ENCODE measurements at places on chromosomes 13 and 19.

- no peak for DNase-seq
Measured at GRCh38 chr19:53660584-53660983, 28.8 kb downstream of the DPRX start.

DNA sequence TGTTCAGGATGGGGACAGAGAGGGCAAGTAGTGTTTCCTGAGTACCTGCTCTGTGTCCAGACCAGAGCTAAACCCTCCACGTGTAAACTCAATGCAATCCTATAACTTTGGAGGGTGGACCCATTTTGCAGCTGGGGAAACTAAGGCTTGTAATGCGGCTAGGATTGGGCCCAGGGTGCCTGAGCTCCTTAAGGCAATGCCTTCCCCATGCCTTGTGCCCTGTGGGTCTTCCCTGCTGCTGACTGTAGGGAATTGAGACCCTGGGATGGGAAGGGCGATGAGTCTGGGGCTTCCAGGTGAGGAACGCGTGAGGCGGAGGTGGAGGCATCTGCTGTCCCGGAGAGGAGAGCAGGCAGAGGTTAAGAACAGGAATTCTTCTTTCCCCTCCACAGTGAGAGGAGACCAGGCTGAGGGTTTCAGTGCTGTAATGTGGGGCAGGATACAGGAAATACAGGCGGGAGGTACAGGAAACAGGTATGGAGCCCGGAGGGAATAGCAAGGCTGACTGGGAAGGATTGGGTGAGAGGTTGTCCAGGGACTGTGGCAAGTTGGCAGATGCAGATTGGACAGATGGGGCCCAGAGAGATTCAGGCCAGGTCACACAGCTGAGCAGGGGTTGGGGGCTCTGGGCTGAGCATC is 19.2 kb downstream of the SLC27A1 start:
- no peak for DNase-seq

- no peak for DNase-seq
Measured at GRCh38 chr13:113464476-113464875, 11.2 kb upstream of the ADPRHL1 start.

DNA sequence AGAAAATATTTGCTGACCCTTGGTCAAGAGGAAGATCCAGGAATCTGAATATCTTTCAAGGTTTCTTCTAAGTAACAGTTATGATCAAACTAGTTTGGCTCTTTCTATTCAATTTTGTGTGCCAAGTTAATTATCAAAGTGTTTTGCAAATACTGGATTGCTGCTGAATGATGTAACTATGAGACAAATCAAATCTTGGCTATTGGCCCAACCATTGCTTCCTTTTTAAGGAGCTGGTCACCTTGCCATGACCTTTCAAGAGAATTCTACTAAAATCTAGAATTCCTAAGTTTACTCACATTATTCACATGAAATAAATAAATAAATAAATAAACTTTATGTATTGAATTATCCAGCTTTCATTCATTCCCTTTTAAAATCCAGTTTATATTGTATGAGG is 371.8 kb downstream of the SLITRK6 start:
- no peak for DNase-seq

DNA sequence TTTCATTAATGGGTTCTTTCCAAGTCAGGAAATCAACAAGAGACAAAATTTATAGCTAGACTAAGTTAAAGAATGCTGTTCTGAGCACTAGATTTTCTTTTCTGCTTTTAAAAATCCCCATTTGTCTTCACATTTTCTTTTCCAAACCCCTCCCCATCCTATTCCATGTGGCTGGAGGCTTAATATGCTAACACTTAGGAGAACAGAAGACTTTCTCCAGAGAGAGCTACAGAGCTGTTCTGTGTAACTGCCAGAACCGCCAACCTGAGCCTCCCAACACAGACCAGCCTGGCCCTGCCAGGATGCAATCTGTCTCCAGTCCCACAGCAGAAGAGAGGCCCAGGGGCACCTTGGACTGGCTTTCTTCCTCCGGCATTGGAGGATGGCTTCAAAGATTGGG is 264.1 kb downstream of the NDFIP2 start:
- DNase-seq = no peak

GRCh38 chr19:49335071-49335783 is at the start of gene CD37:
CD37 (plus strand) TSS chr19:49335406; CDS start chr19:49335541, 135 bp downstream.
- peak; percentile 34 for DNase-seq

DNA sequence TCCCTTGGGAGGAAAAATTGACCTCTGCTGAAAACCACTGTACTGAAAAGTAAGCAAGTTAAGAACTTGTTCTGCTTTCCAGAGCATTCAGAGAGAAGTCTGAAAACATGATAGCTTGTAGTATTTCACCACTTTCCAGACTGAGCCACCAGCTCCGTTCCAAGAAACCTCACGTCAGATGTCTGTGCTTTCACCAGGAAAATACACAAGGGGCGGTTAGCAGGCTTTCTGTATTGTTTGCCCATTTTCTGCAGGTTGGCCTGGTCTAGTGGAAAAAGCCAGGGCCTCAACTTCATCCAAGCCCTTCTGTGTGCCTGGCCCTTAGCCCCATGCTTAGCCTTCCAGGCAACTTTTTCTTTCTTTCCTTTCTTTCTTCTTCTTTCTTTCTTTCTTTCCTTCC is 36.4 kb downstream of the RXFP2 start:
- no peak for DNase-seq

DNA sequence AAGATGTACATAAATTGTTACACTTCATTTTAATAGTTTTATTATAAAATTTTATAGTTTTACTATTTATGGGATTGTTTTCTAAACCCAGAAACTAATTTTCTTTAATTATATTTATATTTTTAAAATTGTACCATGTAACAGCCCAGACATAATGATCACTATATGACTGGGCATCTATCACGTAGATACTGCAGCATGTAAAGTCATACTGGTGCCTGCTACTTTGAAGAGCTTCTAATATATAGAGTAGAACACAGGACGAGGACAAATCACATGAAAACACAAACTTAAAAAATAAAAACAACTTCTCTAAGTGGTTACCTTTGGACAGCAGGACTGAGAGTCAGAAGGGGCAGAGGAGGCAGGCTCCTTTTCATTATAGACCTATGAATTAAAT is 5.3 kb downstream of the ELF1 start:
- DNase-seq = no peak

DNA sequence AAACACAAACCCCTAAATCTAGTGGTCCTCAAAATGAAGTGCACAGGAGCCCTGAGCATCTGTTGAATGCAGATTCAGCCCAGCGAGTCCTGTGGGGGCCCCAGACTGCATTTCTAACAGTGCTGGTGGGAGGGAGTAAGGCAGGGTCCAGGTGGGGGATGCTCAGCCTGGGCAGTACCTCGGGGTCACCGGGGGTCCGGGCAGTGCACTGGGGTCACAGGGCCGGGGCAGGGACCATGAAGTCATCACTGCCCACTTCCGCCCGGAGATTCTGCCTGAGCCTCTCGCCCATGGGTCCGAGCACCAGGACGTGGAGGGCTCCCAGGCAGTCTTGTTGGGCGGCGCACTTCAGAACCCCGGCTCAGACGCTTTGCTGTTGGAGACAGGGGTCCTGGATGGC is 838 bp upstream of the ATP4B start:
- DNase-seq = no peak

- DNase-seq = no peak
Measured at GRCh38 chr13:23427881-23428528, 5.5 kb downstream of the SACS start.

DNA sequence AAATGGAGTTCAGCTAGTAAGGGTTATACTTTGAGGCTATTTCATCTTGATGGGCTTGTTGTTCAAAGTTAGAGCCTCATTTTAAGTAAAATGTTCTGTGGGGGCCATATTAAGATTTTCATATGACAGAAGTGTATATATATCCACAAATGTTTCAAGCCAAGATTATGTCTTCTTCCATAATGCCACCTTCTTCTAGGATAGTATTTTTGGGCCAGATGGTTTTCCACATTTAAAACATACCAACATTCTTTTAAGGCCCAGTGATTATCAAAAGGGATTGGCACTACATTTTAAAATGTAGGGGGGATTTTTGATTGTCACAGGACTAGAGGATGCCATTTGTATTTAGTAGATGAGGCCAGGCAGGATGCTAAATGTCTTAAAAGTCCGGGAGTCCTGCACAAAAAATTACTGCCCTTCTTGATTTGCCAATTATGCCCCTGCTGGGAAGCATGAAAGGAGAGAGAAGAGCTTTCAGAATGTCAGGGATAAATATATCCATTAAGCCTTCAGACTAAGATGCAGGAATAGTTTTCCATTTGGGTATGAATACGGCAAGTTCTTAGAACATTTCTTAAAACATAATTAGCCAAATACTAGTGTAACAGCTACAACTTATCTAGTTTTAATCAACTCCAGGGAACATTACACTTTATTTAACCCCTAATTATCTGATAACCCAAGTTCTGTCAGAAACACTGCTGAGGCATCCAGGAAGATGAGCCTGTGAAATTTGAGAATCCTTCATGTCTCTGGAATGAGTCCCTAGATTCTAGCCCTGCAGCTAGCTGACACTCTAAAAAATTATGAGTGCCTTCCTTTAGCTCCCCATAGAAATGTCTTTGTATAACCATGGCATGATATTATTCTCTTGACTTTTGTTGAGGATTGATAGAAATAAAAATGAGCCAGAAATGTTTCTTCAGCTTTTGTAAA is 34.0 kb downstream of the ITM2B start:
- DNase-seq = no peak

DNA sequence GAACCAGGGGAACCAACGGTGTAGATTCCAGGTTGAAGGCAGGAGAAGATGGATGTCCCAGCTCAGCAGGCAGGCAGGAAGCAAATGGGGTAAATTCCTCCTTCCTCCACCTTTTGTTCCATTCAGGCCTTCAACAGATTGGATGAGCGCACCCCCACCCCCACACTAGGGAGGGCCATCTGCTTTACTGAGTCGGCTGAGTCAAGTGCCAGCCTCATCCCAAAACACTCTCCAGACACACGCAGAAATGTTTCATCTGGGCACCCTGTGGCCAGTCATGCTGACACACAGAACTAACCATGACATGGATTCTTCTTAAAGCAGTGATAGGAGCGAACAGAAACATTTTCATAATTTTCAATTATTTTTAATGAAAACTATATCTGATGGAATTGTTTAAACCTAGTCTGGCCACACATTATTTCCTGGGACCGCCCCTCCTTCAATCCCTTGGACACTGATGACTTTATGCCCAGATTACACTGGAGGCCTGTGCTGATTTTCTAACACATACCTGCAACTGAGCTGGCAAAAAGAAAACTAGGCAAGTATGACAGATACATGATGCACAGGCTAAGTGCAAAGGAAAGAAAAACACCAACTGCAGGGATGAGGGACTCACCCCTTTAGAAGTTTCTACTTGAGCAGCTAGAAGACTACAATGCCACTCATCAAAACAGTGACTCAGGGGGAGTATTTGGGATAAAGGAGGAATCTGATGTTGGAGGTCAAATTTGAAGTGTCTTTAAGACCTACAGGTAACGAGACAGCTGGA is 154.2 kb downstream of the TNFRSF19 start:
- DNase-seq = no peak

DNA sequence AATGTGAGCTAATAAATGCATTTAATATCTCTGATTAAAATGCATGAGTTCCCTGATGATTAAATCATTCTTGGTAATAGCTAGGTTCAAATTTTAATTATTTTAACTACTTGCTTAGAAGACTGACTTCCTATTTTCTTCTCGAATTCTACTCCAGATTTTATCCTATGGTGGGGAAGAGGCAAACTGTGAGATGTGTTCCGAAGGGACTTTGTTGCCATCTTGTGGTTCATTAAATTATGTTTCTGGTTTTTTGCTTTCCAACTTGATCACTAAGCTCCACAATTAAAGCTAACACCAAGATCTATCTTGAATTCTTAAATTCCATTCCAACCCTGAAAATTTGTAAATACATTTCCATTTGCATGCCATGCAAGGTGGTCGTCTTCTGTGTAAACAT is 538.4 kb upstream of the PCDH20 start:
- no peak for DNase-seq

GRCh38 chr19:36398571-36398970 is 19.6 kb upstream of the ZFP14 start:
- no peak for DNase-seq

DNA sequence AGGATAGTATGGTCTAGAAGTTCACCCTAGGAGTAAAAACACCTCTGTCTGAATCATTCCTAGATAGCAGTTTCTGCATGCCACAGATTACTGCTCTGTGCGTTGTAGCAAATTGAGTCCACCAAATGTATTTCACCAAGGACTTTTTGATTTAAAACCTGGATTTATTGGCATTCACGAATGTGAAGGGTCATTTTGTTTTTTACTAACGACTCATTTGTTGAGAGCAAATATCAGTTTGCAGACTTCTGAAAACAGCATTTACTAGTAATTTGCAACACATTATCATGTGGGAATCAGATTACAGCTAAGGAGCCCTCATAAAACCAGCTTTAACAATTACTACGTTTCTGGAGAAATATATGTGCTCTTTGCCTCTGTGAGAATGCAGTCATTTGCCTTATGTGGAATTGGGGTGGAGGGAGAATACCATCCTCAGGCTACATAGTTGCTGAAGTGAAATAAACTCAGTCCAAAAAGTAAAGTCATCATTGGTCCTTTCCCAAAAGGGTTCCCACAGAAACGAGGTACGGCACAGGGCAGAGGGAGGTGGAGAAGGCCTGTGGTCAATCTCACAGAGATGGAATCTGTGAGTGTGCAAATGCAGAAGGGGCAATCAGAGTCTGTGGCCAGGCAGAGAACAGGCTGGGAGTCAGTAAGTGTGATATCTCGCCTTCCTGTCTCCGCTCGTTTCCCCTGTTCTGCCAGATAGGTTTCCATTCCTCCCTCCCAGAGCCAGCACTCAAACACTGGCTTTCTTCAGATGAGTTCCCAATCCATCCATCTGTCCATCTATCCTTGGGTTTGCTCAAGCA is 63.1 kb downstream of the DLEU7 start:
- no peak for DNase-seq

DNA sequence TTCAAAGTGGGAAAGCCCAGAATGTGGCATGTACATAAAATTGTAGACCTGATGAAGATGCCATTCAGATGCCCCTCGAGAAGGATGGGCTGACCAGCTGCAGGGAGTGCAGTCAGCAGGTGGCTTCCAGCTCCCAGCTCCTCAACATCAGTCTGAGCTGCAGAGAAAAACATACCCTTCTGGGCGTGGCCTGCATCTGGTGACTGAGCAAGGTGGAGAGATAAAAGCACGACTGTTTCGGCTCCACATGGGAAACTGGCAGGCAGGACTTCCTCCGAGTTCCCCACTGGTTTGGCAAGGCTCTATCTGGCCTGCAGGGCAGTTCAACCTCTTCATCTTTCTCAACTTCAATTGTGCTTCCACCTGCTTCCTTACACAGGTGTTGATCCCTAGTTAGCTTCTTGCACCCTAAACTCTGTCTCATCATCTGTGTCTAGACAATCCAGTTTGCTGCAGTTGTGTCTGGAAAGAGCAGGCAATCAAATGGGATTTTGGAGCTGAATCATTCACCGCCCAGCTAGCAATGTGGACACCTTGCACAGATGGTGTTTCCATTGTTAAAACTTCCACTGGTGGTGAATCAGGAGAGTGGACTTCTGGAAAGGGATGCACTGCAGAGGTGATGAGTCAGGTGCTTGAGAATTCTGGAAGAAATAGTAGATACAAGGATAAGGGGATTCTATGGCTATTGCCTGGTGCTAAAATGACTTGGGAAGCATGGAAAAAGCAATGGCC is 56.8 kb downstream of the POLR1D start:
- DNase-seq = no peak

GRCh38 chr13:73971481-73971880 is 162.7 kb downstream of the KLF12 start:
- no peak for DNase-seq

- no peak for DNase-seq
Measured at GRCh38 chr13:75384879-75385707, 96.9 kb downstream of the TBC1D4 start.

GRCh38 chr19:55454787-55455243 is 6.6 kb downstream of the ISOC2 start:
- peak; percentile 42 for DNase-seq

- no peak for DNase-seq
Measured at GRCh38 chr19:8413629-8413995, 507 bp downstream of the MARCHF2 start.
